ENCODE measurements at places on chromosomes 3 and 15. TPM values are rescaled to one million over a fixed set of nuclear protein-coding genes. Genes with fewer than 3 reads are reported as not detected.

ARPC4 gene
- total RNA-seq = 222 TPM

NME9 gene
- not detected for total RNA-seq

GALNT15 gene
- 15.4 TPM for total RNA-seq

ALDH1A3 gene
- total RNA-seq = 5.4 TPM

GOLGA6L4 gene
- 3.5 TPM for total RNA-seq

AMT gene
- 21.5 TPM for total RNA-seq

GRK7 gene
- not detected for total RNA-seq

GRCh38 chr15:28942571-28942970, 56.8 kb downstream of the APBA2 start:
- DNase-seq = no peak

DNA sequence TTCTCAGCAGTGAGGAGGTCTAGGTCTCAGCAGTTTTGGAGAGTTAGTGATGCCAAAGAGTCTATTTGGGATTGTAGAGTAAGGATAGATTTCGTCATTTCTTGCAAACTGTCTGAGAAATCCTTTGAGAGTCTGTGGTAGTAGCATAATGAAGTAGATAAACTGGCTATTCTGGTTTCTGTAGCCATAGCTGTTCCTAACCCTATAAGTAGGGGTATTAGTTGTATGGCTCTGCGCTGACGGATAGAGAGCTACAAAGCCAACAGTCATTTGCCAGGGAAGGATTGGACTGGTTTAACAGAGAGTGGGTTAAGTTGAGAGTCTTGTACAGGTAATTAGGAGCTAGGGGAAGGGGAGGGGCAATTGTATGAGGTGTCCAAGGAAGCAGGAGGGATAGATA, 50.6 kb downstream of the KLHDC8B start:
- no peak for DNase-seq

- DNase-seq = no peak
These were observed 82.0 kb downstream of the MYLK start for GRCh38 chr3:123802007-123802625.

GRCh38 chr3:15069441-15069840, 4.3 kb upstream of the MRPS25 start:
- DNase-seq = no peak

GRCh38 chr15:29045717-29046116, 159.9 kb downstream of the APBA2 start:
- no peak for DNase-seq

DNA sequence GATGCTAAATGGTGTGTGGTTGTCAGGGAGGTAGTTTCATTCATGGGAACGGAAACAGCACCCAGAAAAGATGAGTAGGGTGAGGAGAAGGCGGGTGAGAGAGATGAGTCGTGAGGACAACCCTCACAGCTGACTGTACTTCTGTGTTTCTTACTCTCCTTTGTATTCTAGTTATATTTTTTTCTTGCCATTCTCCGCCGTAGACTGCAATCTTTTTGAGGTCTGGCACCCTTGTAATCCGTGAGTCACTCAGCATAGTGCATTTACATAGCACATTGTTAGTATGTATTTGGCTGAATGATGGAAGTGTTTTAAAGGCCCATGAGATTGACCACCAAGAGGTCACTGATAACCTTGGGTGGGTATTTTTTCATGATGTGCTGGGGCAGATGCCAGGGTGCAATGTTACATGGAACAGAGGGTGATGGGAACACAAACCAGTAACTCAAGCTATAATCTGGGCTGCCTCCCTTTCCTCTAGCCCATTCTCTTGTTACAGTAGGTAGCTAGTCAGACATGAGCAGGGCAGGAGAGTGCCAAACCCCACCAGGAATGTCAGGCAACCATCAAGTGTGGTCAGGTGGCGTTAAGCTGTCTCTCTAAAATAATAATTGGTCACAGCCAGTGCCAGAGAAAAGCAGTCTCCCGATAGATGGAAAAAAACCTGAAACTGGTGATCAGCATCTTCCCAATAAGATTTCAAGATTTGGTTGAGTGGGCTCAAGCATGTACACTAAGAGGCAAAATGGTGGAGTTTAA, 18.8 kb upstream of the DGKG start:
- no peak for DNase-seq

Measured in left colon (tissue), 2 donors.